Activated T-cell treated with anti-CD3 and anti-CD28 coated beads, Interleukin-2, amount 50 U/mL, for 72 hours (primary cell): ENCODE measurements at places on chromosomes 1 and 21. TPM values are rescaled to one million over a fixed set of nuclear protein-coding genes. Genes with fewer than 3 reads are reported as not detected.

DNA sequence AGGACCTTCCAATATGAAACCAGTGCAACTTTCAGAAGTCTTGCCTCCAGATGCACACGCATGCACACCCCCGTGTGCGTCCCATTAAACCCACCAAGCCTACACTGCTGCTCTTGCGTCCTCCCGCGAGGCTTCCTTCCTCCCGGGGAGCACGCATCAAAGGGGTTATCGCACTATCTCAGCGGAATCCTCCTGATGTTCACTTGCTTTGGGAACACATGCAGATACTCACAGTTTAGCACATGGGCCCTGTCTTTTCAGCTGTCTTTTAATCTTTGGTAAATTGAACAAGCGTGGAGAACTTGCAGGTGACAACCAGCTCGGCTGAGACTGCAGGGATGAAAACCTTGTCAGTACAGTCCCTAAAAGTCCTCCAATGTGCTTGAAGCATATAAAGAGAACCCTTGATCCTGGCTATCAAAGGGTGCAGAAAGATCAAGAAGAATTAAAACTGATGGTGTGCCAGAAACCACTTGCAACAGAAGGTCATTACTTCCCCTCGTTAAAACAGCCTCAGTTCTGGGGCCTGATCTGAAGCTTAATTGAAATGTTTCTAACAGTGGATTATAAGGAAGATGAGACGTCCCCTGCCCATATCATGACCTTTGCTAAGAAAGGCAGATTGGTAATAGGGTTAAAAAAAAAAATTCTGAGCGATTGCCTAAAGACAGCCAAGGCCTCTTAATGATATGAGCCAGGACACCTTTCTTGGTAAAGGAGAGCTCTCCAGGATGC lies 149.4 kb upstream of the LMO4 start:
- DNase-seq: no peak

DNA sequence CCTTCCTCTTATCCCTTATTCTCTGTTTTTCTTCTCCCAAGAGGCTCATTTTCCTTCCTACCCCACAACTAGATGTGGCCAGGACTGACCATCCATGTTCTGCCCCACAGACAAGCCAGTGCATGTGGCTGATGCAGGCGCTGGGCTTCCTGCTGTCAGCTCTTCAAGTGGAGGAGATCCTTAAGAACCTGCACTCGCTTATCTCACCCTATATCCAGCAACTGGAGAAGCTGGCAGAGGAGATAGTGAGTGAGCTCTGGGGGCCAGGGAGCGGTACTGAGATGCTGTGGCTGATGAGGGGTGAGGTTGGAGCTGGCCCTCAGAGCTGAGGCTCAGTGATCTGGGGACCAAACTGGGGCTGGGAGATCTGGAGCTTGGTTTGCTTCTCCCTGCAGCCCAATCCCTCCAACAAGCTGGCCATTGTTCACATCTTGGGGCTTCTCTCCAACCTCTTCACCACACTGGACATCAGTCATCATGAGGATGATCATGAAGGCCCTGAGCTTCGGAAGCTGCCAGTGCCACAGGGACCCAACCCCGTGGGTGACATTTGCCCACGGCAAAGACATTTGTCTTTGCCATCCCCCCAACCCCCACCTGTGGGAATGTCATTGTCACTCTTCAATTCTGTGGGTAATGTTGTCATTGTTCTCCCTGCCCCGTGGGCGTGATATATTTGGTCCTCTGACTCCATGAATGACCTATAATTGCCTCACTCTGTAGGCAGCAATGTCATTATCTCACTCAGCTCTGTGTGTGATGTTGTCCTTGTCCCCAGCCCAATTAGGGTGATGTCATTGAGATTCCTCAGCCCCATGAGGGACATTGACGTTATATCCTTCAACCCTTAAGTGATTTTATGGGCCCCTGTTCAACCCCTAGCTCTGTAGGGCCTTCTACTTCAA lies 11.2 kb upstream of the DPH2 start:
- no peak for DNase-seq

- no peak for DNase-seq
These were observed 477.1 kb upstream of the VAMP3 start for GRCh38 chr1:7293702-7294629.

GRCh38 chr21:44618504-44618903 lies 6.6 kb downstream of the KRTAP10-8 start:
- DNase-seq: no peak

DNA sequence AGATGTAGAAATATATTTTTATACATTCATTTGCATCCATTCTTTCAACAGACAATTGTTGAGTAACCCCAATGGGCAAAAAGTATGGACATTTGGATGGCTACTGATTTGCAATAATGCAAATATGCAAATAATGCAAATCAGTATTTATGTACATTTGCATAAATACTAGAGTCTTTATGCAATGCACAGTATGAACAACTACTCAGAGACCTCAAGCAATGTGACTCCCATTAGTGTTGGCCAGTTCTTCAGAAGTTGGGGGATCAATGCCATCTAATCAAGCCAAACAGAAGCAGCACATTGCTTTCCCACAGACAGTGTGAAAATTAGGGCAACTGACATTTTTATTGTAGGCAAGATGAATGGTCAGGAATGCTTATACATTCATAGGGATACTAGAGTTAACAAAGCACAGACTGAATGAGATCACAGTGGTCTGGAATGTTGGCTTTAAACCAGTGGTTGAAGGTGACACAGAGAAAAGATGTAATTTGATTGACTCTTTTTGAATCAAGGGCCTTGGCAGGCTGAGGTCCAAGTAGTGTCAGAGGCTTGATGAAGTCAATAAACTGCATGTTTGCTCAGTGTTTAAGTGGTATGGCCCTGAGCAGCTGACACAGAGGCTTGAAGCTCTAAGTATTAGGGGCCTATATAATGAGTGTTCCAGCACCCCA lies 256.6 kb downstream of the CTH start:
- no peak for DNase-seq

POLR3GL gene
- total RNA-seq: 36.1 TPM

CD34 gene
- 0.09 TPM for total RNA-seq

ETV3L gene
- not detected for total RNA-seq

OPRD1 gene
- total RNA-seq: not detected

CFAP74 gene
- not detected for total RNA-seq
